ENCODE measurements at places on chromosomes 4 and X.

DNA sequence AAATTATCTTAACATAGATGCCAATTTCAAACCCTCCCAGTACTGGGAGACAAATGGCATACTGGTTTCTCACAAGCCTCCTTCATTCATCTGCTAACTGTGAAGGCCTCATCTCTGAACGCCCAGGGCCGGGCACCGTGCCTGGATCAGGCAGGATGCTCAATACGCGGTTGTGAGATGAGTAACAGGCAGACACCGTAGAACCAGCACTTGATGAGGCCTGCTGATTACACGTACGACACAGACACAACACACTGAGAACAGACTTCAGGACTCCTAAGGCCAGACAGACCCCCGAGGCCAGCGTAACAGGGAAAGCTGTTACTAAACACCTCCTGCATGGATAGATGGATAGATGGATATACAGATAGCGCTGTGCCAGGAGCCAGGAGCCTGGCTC, 154.6 kb downstream of the AFAP1 start:
- DNase-seq: no peak

- DNase-seq: no peak
Measured at GRCh38 chr4:182937268-182938204, 20.4 kb upstream of the DCTD start.

GRCh38 chrX:110276778-110277177, 41.1 kb downstream of the AMMECR1 start:
- DNase-seq: no peak

DNA sequence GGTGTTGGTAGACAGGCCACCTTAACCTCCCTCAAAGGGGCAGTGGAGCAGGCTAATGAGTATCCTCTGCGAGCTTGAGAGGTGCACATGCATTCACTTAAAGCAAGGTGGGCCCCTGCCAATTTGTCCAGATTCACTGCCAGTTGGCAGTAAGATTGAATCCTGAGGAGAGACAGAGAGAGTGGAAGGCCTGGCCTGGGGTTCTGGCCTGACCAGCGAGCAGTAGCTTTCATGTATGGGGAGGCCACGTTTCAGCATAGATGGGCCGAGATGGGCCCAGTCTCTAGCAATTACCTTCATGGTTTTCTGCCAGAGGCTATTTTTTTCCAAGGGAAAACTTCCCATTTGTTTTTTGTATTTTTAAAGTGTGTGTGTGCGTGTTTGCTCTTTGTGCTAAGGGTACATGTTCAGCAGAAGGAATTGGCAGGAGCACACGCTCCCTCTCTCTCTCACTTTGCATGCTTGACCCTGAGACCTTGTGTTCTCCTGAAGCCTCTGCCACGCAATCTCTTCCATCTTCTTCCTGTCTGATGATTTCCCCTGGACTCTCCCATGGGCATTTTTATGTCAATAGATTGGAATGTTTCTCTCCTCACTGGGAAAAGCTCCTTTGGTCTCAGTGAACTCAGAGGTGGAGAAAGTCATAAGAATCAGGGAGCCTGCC, 215.8 kb upstream of the SFRP2 start:
- DNase-seq: no peak

- DNase-seq: no peak
Measured at GRCh38 chrX:22395372-22395771, 122.7 kb downstream of the CBLL2 start.
